ENCODE measurements at places on chromosomes 4 and X. TPM values are rescaled to one million over a fixed set of nuclear protein-coding genes. Genes with fewer than 3 reads are reported as not detected.

The FOXR2 gene
- not detected for polyA plus RNA-seq

The TMEM128 gene
- polyA plus RNA-seq, result 26.3 TPM

The UGT8 gene
- polyA plus RNA-seq, result not detected

The TMEM33 gene
- polyA plus RNA-seq, result 11.2 TPM

The F8A1 gene
- 31.6 TPM for polyA plus RNA-seq

The OTUD6A gene
- polyA plus RNA-seq, result not detected

The LONRF3 gene
- polyA plus RNA-seq, result 3.0 TPM

The AKAP14 gene
- not detected for polyA plus RNA-seq

The FRAS1 gene
- 0.34 TPM for polyA plus RNA-seq

The PAGE1 gene
- polyA plus RNA-seq, result not detected

The AFM gene
- polyA plus RNA-seq, result not detected

The CSAG3 gene
- not detected for polyA plus RNA-seq

The RIBC1 gene
- polyA plus RNA-seq, result 0.95 TPM

The RRH gene
- polyA plus RNA-seq, result 0.12 TPM

The CSN2 gene
- polyA plus RNA-seq, result not detected

The BTK gene
- 1.1 TPM for polyA plus RNA-seq

The C4orf51 gene
- not detected for polyA plus RNA-seq

The DGKK gene
- polyA plus RNA-seq, result not detected

The TLR2 gene
- 19.2 TPM for polyA plus RNA-seq

The BMX gene
- polyA plus RNA-seq, result 2.8 TPM

The SYTL5 gene
- polyA plus RNA-seq, result 0.33 TPM

The FAT4 gene
- polyA plus RNA-seq, result 0.54 TPM

The IL2RG gene
- 2.9 TPM for polyA plus RNA-seq

The MAGED2 gene
- polyA plus RNA-seq, result 44.1 TPM

All from adipose tissue (tissue), 3 donors.